ENCODE measurements at places on chromosomes 7 and 10.
A peak's percentile ranks its signal among the peaks of the same experiment; 100 is the strongest.

DNA sequence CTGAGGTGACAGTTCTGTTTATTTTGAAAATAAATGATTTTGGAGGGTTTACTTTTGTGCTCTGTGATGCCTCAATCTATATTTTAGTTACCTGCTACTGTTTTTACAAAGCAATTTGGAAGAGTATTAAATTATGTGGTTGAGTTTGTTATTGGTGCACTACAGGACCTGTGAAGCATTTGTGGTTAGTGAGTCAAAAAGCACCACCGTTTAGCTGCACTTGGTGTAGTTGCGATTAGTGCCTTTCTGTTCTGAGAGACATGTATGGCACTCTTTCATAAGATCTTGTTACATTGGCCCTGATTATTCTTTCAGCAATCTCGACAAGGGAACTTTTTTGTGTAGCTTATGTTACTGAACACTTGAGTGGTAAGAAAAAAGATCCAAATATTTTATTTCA is 132.2 kb downstream of the BBS9 start:
- no peak for DNase-seq

DNA sequence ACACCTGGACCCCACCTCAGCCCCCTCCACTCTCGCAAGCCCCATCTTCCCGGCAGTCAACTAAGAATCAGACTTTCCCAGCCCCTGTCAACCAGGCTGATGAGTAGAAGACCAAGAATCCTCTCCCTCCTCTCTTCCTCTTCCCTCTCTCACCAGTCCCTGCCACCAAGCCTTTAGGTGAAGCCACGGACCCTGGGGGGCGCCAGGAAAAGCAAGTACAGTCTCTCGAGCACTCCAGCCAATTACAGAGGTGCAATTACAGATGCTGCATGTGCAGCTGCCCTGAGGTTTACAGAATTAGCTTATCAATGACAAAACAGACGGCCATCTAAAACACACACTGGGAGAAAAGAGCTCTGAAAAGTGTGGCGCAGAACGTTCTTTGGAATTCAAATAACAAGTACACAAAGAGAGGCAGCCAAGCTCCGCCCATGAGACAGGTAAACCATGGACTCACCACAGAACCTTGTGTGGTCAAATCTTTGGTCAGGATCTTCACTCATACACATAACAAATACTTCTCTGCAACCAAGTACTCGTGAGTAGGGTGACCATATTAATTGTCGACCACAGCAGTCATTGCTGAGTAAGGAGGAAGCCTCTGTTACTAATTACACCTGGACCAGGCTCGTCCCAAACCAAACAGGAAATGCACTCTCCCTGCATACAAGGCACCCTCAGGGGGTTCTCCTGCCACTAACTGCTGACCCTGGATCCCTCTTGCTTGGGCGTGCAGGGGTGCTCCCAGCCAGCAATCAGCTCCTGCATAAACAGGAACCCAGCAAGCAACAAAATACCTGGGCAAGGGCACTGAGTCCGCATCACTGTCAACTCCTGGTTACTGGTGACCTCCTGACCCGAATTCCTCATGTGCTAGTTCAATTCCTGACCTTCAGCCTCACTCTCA is 189.2 kb downstream of the FAM107B start:
- DNase-seq: no peak

DNA sequence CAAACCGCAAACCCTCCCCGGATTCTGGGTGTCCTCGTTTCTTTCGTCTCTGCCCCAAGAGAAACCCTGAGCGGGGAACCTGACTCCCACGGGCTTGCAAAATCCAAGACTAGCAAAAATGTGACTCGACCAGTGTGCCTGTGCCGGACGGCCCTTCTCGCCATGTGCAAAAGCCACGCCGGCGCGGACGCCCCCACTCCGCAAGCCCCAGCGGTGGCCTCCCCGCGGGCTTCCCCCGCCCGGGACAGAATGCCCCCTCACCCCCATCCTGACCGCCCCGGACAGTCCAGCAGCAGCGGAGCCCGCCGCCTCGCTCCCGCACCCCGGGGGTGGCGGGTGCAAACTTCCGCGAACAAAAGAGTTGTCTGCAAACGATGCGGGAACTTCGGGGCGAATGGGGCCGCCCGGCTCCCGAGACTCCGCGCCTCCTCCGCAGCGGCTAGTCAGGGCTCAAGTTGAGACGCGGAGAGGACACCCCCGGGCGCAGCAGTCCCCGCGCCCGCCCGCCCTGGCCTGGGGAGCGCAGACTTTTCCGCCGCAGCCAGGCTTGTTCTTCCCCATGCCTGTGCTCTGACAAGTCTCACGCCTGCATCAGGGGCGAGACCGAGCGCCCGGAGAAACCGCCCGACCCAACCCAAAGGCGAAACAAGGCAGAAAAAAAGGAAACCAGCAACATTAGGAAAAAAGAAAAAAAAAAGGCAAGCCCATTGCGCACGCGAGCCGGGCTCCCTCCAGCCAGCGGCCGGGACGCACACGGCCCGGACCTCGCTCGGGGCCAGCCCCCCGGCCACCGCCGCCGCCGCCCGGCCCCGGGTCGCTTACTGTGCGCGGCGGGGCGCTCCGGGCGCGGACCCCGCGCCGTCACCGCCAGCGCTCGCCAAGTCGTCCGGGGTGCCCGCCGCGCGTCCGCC is 732 bp downstream of the FAM53B start:
- DNase-seq: no peak

DNA sequence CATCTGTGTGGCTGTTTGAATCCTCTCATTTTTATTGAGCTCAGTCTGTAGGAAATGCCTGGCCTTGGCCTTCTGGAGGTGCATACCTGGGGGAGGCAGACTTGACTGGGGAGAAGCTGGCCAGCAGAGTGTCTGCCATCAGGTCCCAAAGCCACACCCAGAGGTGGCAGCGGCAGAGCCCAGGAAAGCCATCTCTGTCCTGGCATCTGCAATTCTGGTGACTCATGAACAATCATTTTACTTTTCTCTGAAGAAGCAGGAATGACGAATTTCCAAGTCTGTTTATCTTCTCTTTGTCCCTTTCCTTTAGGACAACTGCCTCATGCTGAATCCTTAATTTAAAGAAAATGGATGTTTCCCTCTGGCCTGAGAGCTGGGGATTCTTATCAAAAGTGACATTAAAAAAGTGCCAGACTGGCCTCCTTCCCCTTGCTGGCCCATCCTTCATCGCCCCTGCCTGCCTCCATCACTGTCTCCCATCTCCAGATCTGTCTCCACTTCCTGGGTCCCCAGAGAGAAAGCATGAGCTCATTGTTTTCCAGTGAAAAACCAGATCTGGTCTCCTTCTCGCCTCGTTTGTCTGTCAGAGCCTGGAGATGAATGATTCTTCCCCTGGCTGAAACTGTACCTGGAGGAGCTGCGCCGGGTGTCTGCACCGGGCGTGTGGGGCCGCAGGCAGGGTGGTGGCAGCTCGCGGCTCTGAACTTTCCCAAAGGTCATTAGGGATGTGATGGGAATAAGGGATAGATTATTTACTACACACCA is 124.5 kb downstream of the TMEM178B start:
- no peak for DNase-seq

DNA sequence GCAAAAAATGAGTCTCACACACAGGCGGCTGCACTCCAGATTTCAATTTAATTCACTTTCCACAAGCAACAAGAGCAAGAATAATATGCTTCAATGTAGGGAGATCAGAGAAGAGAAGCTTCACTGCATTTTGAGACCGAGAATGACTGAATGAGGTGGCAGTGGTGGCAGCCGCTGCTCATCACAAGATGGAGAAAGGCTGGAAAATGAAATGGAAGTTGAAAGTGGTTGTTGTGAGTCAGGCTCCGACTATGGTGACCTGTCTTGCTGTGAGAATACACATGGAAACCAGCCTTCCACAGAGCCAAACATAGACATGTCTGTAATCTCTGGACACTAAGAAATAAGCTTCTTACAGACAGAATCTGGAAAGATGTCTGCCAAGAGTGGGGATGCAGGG is 499.6 kb upstream of the LRRN3 start:
- DNase-seq: no peak

DNA sequence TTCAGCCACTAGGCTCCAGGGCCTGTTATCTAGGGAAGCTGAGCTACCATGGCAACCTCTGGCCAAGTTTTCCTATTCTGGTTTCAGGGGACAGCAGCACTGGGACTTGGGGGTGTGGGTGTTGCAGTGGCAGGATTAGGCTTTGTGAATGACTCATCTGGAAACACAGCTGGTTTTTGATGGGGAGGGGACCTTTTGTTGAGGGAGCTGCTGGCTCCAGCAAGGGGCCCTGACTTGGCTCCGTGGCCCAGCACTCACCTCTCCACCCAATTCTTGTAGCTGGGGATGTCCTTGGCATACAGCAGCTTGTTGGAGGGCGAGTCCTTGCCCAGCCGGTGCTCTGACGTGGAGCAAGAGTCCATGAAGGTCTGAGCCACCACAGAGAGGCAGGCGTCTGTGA is 435.9 kb downstream of the PLXNA4 start:
- DNase-seq: no peak

- no peak for DNase-seq
Observed at GRCh38 chr7:41574377-41574776, 128.5 kb downstream of the INHBA start.

DNA sequence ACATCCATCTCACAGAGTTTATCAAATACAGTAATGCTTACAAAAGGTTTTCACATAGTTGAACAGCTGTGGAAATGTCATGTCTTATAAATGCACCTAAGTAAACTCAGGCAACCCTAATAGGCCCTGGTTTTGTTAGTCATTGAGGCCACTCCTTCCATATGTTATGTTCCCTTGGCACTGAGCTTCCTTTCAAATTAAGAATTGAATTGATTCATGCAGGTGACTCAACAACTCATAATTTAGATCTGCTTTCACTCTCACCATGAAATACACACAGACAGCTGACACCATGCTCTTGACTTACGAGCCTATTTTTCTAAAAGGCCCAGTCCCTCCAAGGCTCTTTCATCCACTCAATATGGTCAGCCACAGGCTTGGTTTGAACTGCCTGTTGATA is 476.9 kb downstream of the KCNMA1 start:
- DNase-seq: peak; percentile 92

DNA sequence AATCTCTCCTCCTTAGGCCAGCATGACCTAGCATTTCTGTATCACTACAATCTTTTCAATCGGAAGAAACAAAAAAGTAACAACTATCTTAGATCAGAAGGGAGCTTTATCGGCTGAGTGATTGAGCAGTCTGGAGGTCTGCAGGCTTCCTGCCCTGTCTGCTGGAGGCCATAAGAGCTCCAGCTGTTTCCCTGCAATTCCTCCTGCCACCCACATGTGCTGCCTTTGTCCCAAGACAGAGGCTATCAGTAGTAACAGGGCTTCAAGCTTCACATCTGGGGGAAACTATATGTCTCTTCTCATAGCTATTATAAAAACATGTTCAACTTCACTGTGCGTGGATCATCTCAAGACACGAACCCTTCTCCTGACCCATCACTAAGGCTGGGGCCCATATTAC is 70.1 kb upstream of the VWC2 start:
- DNase-seq: no peak

DNA sequence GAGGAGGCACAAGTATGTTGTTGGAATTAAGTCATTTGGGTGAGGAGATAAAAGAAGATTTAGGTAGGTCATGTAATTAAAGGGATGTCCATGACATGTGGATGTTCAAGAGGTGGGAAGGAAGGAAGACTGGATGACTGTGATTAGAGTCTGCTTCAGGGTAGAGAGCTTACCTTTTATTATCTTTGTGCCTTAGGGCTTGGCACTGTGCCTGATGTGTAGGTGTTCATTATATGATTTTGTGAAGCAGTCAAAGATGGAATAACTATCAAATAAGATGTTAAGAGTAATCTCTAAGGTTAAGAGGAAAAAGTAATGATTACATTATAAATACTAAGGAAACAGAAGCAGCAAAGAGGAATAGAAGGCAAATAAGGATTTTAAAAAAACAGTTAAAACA is 97.8 kb downstream of the CDK14 start:
- no peak for DNase-seq

- DNase-seq: no peak
Observed at GRCh38 chr10:68423522-68423921, 16.4 kb upstream of the RUFY2 start.

GRCh38 chr7:156898938-156899337 is 6.0 kb upstream of the LMBR1 start:
- DNase-seq: no peak

GRCh38 chr10:48567346-48567745 is 37.5 kb downstream of the ARHGAP22 start:
- DNase-seq: no peak

DNA sequence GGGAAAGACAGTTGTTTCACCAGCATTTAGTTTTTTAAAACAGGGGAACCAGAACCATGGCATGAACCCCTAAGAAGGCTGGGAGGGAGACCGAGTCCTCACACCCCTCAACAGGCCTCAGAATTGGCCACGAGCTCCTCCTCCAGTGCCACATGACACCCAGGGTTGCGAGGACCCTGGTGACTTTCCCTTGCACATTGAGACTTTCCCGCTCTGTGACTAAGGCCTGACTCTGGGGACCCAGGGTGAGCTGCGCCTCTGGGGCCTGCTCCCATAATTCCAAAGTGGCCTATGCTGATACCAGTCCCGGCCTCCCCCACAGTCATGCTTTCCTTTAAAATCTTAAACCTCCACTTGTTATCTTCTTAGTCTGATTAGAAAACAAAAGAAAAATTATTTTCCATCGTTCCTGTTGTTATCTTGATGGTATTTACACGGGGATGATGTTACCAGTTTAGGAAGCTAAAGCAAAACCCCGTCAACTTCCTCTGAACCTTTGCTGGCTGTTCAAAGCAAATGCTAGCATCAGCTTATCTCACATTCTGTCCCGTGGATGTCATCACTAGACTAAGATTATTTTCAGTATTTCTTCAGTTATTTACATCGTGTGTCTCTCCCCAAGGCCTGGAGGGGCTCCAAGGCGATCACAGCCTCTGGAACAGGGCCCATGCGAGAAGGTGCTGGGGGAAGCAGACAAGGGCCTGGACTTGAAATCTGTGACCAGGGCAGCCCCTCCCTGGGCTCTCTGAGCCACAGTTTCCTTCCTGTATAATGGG is 42.1 kb downstream of the FAM53B start:
- no peak for DNase-seq

DNA sequence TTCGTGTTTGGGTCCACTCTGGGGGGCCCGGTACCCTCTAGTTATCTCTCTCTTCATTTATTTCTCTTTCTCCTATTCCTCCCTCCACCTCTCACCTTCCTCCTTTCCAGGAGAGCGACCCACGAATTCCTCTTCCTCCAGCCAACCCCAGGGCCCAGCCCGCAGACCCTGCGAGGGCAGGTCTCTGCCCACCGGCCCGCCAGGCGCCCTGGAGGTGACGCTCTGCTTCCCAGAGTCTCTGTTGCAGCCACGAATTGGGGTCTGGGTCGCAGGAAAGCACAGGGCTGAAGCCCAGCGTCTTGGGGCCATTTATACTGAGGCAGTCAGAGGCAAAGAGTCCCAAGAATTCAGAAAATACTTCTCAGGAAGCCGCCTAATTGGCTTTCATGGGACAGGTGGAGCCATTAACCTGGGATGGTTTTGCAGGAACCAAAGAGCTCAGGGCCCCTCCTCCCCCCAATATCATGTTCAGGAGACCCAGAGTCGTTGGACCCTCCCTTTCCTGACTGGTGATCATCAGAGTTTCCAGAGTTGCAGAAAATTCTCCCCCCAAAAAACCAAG is 2.7 kb upstream of the EN2 start:
- no peak for DNase-seq
